ENCODE measurements at places on chromosomes 7 and 10.

GRCh38 chr7:149248777-149249176, 9.3 kb downstream of the ZNF212 start:
- no peak for DNase-seq

GRCh38 chr7:139674341-139674740, 103.5 kb downstream of the HIPK2 start:
- no peak for DNase-seq

DNA sequence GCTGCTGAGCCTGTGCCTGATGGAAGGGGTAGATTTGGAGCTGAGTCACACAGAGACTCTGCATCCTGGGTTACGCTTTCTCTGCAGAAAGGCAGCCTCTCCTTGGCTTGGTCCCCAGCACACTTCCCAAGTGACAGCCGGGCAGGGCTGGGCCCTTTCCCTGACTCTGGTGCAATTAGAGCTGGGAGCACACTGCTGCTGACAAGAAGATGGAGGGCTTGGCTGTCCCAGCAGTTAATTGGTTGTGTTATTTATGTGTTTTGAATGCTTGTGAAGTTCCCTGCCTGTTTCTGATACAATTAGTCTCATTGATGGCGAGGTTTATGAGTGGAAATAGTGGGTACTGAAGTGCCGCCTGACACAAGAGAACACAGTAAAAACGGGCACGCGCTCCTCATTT, 123.6 kb downstream of the TCERG1L start:
- DNase-seq = no peak

DNA sequence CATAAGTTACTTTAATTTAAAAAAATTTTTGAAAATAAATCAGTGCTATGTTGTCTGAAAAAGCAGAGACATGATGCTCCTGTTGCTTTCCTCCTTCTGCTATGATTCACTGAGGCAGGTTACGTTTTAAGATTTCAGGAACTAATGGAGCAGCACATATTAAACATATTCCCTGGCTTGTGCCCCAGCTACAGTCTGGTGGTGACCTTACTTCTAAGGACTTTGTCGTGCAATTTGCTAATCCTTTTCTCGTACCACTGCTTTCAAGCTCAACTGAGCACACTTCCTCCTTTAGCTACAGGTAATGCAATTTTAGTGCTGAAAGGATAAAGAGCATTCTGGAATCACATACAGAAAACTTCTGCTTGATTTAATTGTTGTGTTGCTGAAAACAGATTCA, 16.2 kb upstream of the PRR15 start:
- no peak for DNase-seq

DNA sequence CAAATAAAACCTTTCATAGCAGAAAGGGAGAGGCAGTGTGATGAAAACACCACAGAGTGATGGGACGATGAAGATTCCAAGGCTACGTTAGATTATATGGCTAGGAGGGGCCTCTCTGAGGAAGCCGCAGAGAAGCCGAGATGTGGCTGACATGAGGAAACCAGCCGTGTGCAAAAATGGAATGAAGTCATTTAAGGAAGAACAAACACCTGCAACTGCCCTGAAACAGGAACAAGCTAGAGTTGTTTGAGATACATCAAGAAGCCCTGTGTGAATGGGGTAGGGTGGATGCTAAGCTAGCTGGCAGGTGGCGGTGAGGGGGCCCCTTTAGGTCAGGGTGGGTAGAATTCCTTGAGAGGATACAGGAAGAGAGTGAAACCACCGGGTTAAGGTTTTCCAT, 129.5 kb downstream of the KLF6 start:
- DNase-seq = no peak

GRCh38 chr10:80855348-80855971, 317.8 kb downstream of the SH2D4B start:
- peak; percentile 41 for DNase-seq
